Purkinje cell (primary cell): ENCODE measurements at places on chromosomes 13 and 19. TPM values are rescaled to one million over a fixed set of nuclear protein-coding genes. Genes with fewer than 3 reads are reported as not detected.

The CYP2S1 gene
- 0.14 and 0.34 TPM in 2 replicates for polyA plus RNA-seq

The ANO8 gene
- polyA plus RNA-seq, result 1.2 and 2.9 TPM in 2 replicates

The AXL gene
- polyA plus RNA-seq, result 2.5 and 3.9 TPM in 2 replicates

The ODAD3 gene
- polyA plus RNA-seq, result 0.99 and 3.2 TPM in 2 replicates

The FAM124A gene
- polyA plus RNA-seq, result 0.28 and 2.3 TPM in 2 replicates

The RNF113B gene
- 0.69 TPM in 1 of 2 replicates, not detected in the other for polyA plus RNA-seq

The LENG1 gene
- 3.0 and 5.2 TPM in 2 replicates for polyA plus RNA-seq

The JAK3 gene
- 0.19 TPM in 1 of 2 replicates, not detected in the other for polyA plus RNA-seq

The TBXA2R gene
- not detected in 2 replicates for polyA plus RNA-seq

The CD33 gene
- not detected in 2 replicates for polyA plus RNA-seq

The NCR1 gene
- not detected in 2 replicates for polyA plus RNA-seq

The PEG3 gene
- polyA plus RNA-seq, result 78.4 and 112 TPM in 2 replicates

The ZNF571 gene
- polyA plus RNA-seq, result 5.0 and 5.7 TPM in 2 replicates
